NCI-H524 treated with DMSO at 0.1 percent for 48 hours (cell line): ENCODE measurements at places on chromosomes 1 and 21.

GRCh38 chr1:77514921-77515776 is 167.3 kb downstream of the ZZZ3 start:
- DNase-seq, result no peak

DNA sequence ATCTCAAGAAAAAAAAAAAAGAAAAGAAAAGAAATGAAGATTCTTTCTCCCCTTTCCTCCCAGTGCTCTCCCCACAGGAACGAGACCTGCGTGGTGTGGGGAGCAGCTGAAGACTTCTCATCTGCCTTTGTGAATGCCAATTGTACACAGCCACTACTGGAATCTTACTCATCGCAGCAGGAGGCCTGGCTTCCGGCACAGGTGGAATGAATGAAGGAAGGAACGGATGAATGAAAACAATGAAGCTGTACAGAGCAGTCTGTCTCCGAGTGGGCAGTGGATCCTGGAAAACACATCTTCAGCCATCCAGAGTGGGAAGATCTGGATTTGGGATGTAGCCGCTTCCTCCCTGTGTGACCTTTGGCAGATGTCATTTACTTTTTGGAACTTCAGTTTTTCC is 64.9 kb downstream of the RUNX3 start:
- DNase-seq, result no peak

- no peak for DNase-seq
Observed at GRCh38 chr21:45478115-45478801, 64.0 kb downstream of the SLC19A1 start.

GRCh38 chr1:176878750-176879536 is 285.6 kb downstream of the ASTN1 start:
- no peak for DNase-seq

GRCh38 chr1:8205771-8206170 is 112.1 kb upstream of the SLC45A1 start:
- DNase-seq, result no peak

GRCh38 chr1:14507262-14507661 is 91.2 kb upstream of the KAZN start:
- DNase-seq, result no peak

GRCh38 chr1:168932539-168932938 is 174.0 kb upstream of the ATP1B1 start:
- DNase-seq, result no peak

GRCh38 chr1:155648207-155649147 is 38.5 kb downstream of the MSTO1 start:
- DNase-seq, result no peak

DNA sequence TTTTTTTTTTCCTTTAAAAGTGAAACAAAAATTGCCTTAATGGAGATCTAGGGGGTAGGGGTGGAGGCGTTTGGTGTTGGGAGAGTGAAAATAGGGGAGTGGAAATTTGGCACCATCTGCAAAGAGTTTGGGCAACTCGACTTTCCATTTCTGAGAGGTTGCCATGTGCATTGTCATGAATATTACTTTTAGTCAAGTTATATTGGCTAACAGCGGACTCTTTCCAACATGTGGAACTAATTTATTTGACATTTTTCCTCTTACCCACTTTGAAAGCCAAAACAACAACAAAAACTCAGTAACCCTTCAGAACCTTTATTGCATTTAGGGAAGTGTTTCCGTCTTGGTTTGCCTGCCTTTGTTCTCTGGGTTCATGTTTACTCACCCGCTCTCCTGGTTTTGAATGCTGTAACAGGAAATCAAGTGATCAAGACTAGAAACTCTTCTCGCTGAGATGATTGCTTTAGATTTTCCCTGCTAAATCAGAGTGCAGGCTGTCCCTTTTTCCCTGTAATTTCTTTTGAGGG is 70.4 kb downstream of the CACHD1 start:
- no peak for DNase-seq

GRCh38 chr21:39173716-39174680 is 9.3 kb downstream of the PSMG1 start:
- no peak for DNase-seq
